ENCODE measurements at places on chromosomes 2 and 18.

DNA sequence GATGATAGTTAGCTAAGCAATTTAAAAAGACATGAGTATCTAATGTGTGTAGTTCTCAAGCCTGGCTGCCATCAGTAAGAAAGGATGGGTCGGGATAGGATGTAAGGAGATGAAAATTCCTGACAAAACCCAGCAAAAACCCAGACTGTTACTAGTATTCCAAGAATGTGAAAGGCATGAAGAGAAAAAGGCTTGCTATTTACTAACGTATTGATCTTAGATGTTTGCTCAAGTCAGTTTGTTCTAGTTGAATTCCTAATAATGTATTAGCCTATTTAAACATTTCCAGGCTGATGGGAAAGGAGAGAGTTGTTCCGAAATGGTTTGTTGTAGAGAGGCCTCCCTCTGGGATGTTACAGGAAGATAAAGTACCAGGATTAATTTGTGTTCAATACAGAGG is 88.2 kb downstream of the ZNF532 start:
- no peak for DNase-seq

GRCh38 chr2:226797989-226798421 is 1.6 kb downstream of the IRS1 start:
- no peak for DNase-seq

- no peak for DNase-seq
Observed at GRCh38 chr18:62792016-62792415, 76.7 kb downstream of the PHLPP1 start.

DNA sequence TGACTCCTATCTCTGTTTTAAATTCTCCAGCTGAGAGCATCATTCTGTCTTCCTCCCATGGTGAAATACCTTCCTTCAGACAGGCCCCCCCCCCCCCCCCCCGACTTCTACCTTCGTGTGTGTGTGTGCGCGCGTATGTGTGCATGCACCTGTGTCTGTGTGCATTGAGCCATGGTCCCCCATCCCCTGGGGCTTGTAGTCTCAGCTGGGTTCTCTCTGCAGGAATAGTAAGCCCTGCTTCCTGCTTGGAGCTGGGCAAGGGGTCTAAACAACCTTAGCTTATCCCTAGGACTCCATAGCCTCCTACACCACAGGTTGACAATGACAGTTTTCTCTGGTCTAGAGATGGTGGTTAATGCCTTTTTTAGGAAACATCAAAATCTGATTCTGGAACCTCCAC is 427.5 kb upstream of the KLHL29 start:
- no peak for DNase-seq

- DNase-seq, result no peak
Observed at GRCh38 chr18:69958422-69958821, 10.7 kb upstream of the CD226 start.

- DNase-seq, result no peak
Observed at GRCh38 chr18:11274144-11274794, 124.9 kb upstream of the PIEZO2 start.

DNA sequence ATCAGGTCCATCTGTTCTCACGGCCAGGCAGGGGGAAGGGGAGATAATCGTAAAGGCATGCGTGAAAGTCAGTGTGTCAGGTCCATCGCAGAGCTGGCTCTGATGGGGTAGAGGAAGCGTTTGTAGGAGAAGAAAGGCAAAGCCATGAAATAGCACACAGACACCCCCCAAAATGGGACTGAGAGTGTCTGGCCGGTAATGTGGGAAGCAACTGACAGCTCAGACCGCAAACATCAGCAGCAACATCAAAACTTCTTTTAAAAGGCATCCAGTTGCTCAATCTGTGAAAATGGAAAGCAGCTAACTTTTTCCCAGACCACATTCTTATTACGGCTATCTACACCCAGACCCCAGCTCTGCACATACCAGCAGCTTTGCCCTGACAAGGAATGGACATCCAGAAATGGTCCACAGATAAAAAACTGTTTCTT is 232.6 kb downstream of the EN1 start:
- no peak for DNase-seq

Data from activated T-helper 1 cell treated with anti-CD3 and anti-CD28 coated beads, Interleukin-2, amount 50 U/mL, for 16 hours (primary cell).